ENCODE measurements at places on chromosomes 1 and 21.

DNA sequence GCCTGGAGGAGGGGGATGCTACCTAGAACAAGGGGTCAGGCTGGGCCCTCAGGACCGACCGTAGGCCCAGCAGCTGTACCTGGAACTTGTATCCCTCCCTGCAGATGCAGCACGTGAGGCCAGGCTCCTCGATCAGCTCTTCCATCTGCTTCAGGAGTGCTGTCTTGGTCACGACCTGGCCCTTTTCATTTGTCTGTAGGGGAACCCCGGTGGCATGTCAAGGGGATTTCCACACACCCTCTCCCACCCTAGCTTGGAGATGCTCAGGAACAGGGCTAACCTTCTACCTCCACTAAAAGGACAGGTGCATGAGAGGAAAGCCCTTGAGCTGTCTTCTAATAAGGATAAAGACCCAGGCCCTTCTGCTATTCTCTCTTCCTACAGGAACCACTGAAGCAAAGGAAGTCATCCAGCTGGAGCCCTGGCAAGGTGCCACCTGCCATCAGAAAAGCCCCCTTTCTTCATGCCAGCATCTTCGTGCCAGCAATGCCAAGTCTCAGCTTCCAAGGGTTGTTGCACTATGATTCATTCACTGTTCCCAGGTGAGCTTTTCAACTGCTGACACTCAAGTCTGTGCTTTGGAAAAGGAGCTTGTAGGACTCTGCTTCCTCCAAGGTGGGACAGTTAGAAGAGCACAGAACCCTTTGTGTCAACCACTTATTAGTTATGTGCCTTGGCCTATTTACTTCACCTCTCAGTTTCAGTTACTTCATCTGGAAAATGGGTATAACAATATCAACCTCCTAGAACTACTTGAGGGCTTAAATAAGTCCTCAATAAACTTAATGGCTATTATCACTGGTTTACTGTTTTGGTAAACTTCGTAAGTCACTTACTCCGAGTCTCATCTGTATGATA, 122.1 kb downstream of the UBR4 start:
- no peak for DNase-seq

GRCh38 chr1:9559673-9560072, 20.4 kb downstream of the SLC25A33 start:
- DNase-seq, result no peak

GRCh38 chr1:118396279-118396678, 211.3 kb upstream of the SPAG17 start:
- DNase-seq, result no peak

DNA sequence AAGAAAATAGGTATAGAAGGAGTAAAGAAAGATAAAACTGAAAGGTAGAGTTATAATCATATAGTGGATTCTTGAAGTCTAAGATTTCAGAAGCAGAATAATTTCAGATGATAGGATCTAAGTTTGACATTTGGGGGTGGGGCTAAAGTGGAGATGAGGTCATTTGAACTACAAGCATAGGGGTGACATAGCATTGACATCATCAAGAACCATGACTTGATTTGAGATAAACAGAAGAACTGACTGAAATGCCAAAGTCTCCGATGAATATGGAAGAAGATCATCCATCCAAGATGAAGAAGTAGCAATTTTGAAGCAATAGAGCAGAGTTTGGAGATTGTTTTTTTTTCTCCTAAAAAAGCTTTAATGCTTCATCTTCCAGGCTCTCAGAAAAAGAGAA, 122.3 kb downstream of the MACF1 start:
- DNase-seq, result no peak

DNA sequence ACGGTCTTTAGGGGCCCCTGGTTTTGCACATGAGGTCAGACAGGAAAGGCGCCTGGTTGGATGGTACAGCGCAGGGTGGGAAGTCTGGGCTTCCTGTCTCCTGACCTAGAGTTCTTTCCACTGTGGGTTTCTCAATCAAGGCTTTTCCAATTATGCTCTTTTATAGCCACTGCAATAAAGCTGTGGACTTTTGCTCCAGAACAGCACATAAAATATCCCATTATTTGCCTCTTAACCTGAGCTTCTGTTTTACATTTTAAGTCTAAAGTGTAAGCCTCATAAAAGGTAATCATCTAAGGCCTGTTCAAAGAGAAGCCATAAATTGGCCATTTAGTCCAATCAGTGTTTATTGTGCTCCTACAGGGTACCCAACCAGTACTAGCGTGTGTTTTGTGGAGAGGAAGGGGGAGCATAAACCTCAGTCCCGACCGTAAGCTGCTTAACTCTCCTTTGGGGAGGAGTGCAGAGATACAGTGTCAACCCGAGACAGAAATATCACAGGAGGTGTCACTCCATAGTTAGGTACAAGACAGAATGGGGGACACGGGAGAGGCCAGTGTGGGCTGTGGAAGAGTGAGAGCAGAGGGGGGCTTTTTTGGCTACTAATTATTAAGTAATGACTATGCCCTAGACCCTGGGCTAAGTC, 270.0 kb downstream of the TRABD2B start:
- no peak for DNase-seq

GRCh38 chr1:66282343-66282852, 251.6 kb upstream of the SGIP1 start:
- no peak for DNase-seq

DNA sequence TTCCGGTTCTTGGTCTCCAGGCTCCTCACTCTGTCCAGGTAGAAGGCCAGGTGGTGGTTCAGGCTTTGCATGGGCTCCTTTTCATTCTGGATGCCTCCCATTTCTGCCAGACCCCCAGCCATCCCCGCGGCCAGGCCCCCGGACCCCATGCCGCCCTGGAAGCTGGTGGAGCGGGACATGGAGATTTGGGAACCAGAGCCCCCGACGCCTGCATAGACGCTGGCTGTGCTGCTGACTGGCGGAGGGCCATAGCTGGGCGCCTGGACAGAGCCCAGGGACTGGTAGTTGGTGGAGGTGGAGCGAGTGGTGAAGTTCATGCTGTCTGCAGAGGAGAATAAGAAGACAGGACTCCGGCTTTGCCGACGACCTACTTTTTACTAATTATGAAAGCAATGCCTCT, 7.1 kb upstream of the SHCBP1L start:
- DNase-seq, result no peak

GRCh38 chr1:97144527-97144926, 422.9 kb downstream of the PTBP2 start:
- DNase-seq, result no peak

- DNase-seq, result no peak
These were observed 15.0 kb upstream of the PWP2 start for GRCh38 chr21:44092211-44092610.

GRCh38 chr1:162590101-162590500, 28.6 kb downstream of the UAP1 start:
- DNase-seq, result no peak

- no peak for DNase-seq
These were observed 64.6 kb upstream of the CD55 start for GRCh38 chr1:207256869-207257268.

DNA sequence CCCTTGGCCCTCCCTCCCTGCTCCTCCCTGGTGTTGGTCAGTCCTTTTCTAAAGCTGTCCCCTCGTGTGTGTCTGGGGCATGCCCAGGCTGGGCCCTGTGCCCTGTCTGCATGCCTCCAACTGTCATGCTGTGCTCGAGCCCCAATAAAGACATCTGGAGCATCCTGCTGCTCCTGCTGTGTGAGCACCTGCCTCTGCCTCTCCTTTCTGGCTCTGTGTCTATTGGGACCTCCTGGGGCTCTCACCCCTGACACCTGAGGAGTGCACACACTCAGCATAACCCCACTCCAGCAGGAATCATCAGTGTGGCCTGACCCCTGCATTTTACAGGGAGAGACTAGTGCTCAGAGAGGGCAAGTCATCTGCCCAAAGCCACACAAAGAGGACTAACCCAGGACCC, 23.7 kb downstream of the KCNC4 start:
- DNase-seq, result no peak

DNA sequence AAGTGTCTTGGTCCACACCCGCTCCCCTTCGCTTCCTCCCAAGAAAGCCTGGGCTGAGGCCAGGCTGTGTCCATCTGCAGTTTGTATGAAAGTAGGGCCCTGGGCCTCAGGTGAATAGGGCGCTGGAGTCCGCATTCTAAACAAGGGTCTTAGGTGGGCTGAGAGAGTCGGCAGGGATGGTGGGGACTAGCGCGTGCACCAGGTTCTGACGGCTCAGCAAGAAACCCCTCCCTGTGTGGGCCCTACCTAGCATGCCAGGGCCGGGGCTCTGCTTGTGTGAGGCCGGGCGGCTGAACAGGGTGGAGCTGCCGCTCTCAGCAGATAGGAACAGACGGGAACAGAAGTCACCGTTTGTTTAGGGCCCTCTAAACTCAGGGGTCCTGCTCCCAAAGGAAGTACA, 1.7 kb downstream of the ACTRT2 start:
- no peak for DNase-seq

- DNase-seq, result no peak
These were observed 57.9 kb downstream of the PHTF1 start for GRCh38 chr1:113701429-113701828.

DNA sequence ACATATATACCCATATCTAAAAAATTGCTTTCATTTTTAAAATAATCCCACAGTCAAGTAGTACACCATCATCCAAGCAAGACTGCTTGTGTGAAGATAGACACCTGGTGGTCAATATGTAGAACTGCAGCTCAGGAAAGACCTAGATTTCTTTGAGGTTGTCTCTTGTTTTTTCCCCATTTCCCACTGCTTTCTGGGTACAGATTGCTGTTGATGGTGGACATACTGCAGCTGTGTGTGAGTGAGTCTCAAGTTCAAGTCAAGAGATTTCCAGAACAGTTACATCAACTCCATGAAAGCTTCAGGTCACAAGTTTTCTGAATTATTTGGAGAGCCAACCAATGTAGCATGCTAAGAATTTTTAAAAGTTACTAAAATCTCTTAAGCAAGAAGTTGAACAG, 306.4 kb downstream of the DUSP10 start:
- no peak for DNase-seq

DNA sequence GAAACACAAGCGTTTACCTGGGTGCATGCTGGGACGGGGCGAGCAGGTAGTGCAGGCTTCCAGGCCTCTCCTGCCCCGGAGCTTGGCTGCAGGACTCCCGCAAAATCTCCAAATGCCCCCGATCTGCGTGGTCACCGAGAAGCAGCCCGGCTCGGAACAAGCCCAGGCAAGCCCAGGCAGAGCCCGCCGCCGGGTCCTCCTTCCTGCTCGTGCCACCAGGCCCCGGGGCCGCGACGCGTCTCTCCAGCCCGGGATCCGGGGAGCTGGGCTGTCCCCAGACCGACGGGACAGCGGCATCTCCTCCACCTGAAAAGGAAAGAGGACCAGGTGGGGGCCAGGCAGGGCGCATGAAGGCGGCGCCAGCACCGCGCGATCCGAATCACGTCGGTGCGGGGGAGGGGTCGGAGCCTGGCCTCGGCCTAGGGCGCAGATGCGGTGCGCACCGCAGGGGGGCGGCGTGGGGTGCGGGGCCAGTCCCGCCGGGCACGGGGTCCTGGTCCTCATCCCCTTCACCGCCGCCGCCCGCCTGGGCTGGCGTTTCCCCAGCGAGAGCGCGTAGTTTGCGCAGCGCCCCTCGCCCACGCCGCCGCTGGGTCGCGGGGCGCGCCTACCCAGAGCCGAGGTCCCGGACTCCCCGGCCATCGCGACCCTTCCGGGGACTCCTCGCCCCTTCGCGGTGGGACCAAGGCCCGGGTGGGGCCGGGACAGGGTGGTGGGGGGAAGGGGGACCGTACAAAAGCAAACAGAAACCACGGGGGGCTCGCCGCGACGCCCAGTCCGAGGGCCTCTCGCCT, 52.4 kb upstream of the H6PD start:
- DNase-seq, result no peak

DNA sequence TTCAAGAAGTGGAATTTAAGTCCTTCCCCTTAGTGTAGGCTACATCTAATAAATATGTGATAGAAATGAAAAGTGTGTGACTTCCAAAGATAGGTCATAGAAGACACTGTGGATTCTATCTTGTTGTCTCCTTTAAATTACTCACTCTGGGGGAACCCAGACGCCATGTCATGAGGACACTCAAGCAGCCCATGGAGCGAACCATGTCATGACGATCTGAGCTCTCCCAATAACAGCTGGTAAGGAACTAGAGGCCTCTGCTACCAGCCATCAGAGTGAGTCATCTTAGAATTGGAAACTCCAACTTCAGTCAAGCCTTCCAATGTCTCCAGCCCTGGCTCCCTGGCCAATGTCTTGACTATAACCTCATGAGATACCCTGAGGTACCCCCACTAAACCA, 6.3 kb downstream of the COA7 start:
- no peak for DNase-seq

DNA sequence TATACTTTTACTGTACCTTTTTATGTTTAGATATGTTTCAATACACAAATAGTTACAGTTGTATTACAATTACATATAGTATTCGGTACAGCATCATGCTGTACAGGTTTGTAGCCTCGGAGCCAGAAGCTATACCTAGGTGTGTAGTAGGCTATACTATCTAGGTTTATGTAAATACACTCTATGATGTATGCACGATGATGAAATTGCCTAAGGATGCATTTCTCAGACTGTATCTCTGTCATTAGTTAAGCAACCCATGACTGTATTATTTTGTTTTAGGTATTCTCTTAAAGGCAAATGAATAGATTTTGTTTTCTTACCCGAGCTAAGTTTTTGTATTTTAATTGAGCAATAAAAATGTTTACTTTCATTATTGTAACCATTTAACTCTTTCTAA, 56.4 kb downstream of the SPATA17 start:
- DNase-seq, result no peak

DNA sequence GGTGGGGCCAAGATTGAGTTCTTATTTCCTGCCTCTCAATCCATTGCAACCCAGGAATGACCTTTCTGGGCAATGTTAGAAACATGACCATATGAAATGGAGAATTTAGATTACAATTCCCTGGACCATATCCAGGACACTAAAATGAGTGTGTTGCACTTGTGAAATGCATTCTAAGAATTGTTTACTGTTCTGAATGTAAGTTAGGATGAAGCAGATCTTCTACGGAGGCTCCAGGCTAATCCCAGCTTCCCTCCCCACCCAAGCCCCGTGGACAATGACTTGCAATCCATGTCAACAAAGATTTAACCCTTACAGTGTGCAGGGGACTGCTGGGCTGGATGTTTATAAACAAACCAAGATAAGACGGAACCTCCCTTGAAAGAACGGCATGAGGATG, 31.7 kb upstream of the HAO2 start:
- DNase-seq, result no peak

- DNase-seq, result no peak
These were observed 113.1 kb upstream of the FGGY start for GRCh38 chr1:59183749-59184317.

GRCh38 chr1:87953732-87954344, 625.2 kb downstream of the LMO4 start:
- no peak for DNase-seq
